ENCODE measurements at places on chromosomes 6 and 20. TPM values are rescaled to one million over a fixed set of nuclear protein-coding genes. Genes with fewer than 3 reads are reported as not detected.

DNA sequence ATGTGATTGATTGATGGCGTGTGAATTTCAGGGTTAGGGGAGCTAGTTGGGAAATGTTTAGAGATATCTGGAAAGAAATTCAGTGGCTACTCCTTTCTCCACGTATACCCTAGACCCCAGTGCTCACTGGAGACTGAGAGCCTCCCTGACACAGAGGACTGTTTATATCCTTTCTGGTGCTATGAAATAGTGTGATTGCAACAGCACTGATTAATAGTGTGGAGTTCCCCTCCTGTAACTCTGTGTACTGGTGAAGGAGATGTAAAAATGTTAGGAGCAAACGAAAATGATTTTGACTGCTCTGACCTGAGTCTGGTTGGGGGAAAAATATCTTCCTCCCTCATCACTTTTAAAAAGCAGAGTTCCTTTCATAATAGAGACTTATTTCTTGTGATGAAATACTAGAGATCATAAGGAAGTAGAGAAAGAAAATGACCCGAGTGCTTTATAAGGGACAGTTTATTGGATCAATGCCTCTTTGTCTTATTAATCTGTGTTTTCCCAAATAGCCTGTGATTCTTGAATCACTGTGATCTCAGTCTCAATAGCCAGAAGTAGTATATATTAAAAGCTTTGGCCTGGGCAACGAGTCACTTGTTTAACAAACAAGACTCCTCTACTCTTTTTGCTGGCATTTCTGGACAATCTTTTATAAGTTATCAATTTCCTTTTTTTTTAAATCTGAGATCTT, 92.3 kb downstream of the RNF182 start:
- H3K27me3 ChIP-seq = no peaks in the 10 kb centered on the region
- no peak overlapping the region for H3K27ac ChIP-seq
- no peaks in the 10 kb centered on the region for H3K36me3 ChIP-seq
- DNase-seq = no peak

DNA sequence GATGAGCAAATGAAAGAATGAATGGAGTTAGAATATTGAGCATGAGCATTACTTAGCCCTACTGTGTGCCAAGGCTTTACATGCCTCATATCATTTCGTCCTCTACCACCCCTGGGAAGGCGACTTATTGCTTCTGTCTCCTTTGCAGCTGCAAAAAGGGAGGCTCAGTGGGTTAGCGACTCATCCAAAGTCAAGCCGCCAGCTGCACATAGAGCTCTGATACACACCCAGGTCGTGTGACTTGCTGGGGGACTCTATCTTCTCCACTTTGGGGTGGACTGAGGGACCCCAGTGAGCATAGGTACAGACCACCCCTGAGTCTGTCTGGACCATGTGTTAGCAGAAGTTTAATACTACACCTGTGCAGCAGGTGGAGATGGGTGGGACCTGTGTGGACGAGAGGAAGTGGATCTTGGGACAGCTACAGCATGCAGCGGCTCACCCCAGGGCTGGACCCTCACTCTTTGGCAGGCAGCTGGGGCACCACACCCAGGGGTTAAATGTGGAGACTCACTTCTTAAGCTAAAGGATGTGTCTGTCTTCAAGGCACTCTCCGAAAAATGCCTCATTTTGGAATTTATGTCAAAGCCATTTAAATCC, 36.2 kb upstream of the ANGPT4 start:
- no peak overlapping the region for H3K4me3 ChIP-seq
- no peaks in the 10 kb centered on the region for H3K36me3 ChIP-seq
- H3K27ac ChIP-seq = no peak overlapping the region
- no peaks in the 10 kb centered on the region for H3K4me1 ChIP-seq

DNA sequence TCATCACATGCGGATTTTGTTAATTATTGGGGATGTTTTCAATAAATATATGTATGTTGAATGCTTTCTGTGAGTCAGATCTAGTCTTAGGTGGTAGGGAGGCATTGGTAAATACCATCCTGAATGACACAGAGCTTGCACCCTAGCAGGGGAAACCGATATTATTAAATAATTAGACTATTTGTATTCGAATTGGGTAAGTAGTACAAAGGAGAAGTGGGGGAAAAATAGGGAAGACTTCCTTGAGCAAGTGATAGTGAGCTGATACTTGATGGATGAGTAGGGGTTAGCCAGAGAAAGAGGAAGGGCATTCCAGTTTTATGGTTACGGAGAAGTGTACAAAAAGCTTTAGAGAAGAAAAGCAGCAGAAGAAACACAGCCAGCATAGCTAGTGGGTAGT, 1.5 kb downstream of the RIOK1 start:
- H3K27ac ChIP-seq = peak overlapping the region; percentile 87
- peaks cover 45% of the 10 kb centered on the region for H3K36me3 ChIP-seq
- peaks cover 38% of the 10 kb centered on the region for H3K4me1 ChIP-seq
- H3K27me3 ChIP-seq = no peaks in the 10 kb centered on the region
- H3K4me3 ChIP-seq = peak overlapping the region; percentile 77
- peak; percentile 37 for DNase-seq

- peaks cover 37% of the 10 kb centered on the region for H3K4me1 ChIP-seq
- peak overlapping the region; percentile 73 for H3K27ac ChIP-seq
- no peaks in the 10 kb centered on the region for H3K36me3 ChIP-seq
- H3K27me3 ChIP-seq = no peaks in the 10 kb centered on the region
- peak; percentile 91 for DNase-seq
- peak overlapping the region; percentile 19 for H3K4me3 ChIP-seq
These were observed 48.0 kb downstream of the MUC22 start for GRCh38 chr6:31058128-31058894.

The HLA-DRA gene
- total RNA-seq = not detected

The PNLDC1 gene
- total RNA-seq = not detected

- H3K36me3 ChIP-seq = no peaks in the 10 kb centered on the region
- no peak overlapping the region for H3K4me3 ChIP-seq
- H3K27ac ChIP-seq = no peak overlapping the region
- no peaks in the 10 kb centered on the region for H3K27me3 ChIP-seq
- H3K4me1 ChIP-seq = no peaks in the 10 kb centered on the region
- peak; percentile 24 for DNase-seq
These were observed 159.9 kb upstream of the TOP1 start for GRCh38 chr20:40868551-40869217.

The TRIM15 gene
- 0.79 TPM for total RNA-seq
